ENCODE measurements at places on chromosomes 11 and 22.

- no peak for DNase-seq
Measured at GRCh38 chr22:47535681-47536080, 773.2 kb downstream of the TBC1D22A start.

DNA sequence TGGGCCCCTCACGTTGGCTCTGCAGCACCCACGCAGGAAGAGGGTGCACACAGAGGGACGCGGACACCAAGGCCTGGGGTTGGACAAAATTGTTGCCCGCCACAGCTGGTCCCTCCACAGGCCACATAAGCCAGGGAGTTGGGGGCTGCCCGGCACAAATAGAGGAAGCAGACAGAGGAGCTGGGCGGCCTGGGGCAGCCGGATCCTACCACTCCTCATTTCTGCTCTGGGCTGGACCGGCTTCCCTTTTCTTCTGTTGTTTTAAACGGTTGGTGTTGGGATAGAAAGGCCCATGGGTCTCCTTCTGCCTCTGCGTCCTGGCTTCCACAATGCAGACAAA, 36.4 kb upstream of the LINC01488 start:
- no peak for DNase-seq

GRCh38 chr11:113392236-113392921, 4.8 kb downstream of the ANKK1 start:
- DNase-seq, result peak; percentile 17

DNA sequence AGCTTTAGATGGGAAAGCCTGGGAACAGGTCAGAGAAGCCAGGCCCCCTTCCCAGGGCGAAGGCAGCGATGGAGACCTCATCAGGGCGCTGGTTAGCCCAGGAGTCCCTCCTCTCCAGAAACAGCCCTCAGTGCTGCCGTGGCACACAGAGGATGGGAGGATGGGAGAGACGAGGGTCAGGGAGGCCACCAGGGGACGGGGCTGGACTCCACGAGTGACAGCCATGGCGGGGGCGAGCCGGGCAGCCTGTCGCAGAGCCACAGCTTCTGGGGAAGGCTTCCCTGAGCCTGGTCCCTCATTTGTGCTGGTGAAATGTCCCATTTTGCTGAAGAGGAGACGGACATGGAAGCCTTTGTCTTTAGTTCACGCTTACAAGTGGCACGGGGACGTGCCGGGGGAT, 1390.5 kb downstream of the TBC1D22A start:
- DNase-seq, result no peak

DNA sequence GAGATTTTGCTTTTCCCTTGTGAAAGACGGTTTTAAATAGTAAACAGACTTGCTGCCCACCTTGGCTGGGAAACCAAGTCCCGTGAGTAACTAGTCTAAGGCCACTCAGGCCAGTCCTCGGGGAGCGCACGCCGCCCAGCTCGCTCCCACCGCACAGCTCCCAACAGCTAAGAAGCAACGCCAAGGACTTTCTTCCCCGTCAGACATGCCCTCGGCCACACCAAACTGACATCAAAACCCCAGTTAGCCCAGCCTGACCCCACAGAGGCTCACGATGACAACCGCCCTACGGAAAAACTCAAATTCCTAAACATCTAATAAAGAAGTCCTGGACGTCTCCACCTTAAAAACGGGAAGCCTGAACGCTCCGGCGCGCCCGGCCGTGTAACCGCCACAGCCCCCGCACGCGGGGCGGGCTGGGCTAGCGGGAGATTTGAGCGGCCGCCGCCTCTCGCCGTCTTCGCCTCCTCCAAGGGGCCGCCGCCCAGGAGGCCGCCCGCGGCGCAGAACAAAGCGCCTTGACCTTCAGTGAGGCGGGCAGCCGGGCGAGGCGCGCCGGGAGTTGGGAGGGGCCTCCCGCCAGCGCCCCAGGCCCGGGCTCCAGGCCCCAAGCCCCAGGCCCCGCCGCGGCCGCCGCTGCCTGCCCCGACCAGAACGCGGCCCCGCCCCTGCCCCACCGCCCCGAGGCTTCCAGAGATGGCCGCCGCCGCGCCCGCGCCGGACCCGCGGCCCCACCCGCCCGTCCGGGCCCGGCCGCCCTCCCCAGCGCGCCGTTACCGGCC, 486 bp downstream of the NAP1L4 start:
- DNase-seq, result peak; percentile 85

DNA sequence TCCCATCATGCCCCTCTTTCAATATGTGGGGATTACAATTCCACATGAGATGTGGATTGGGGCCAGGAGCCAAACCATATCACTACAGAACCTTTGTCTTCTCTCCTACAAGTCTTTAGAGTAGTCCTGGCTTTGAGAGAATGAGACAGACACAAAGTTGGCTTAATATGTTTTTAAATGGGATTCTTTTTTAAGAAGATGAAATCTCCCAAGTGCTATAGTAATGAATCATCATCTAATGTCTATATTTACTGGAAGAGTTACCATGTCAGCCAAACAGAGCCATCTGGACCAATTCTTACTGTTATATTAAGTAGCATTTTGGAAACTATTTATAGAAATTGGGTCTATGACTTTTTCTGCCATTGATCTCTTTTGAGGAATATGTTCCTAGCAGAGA, 38.1 kb upstream of the CARD18 start:
- peak; percentile 83 for DNase-seq

All from adipocyte (in vitro differentiated cells).